ENCODE measurements at places on chromosomes 11 and 22.

- no peak for DNase-seq
These were observed 16.4 kb upstream of the MRGPRX2 start for GRCh38 chr11:19076744-19077589.

- peak; percentile 55 for DNase-seq
These were observed 38.5 kb upstream of the NAV2 start for GRCh38 chr11:19673924-19674729.

DNA sequence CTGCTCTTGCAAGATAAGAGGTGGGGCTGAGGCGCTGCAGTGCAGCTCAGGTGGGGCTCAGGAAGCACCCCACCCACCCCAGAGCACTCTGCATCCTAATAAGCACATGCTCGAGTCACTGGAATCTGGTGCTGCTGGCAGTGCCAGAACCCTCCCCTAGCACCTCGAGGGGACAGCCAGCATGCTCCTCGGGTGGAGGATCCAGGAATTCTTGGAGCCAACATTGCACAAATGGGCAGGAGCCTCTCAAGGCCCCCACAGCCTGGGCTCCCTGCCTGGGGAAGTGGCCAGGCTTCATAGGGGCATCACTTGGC lies 27.5 kb upstream of the CABP7 start:
- DNase-seq: no peak

GRCh38 chr11:91104237-91104636 lies 881.4 kb upstream of the CHORDC1 start:
- no peak for DNase-seq

DNA sequence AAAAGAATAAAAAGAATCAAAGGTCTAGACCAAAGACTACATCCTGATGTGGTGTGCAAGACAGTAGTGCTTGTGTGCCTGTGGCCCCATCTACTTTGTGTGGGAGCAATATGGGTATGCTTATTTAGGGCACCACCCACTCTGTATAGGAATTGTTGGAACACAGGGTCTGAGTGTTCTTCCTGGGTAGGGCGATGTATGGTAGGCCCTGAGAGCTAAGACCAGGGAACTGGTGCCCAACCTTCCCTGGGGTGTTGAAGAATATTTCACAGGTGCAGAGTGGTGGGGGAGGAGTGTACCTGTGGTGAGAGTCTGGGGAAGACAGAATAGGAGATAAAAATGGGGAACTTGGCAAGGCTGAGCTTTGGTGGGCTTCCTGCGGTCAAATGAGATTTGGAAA lies 41.9 kb downstream of the MICAL2 start:
- no peak for DNase-seq

DNA sequence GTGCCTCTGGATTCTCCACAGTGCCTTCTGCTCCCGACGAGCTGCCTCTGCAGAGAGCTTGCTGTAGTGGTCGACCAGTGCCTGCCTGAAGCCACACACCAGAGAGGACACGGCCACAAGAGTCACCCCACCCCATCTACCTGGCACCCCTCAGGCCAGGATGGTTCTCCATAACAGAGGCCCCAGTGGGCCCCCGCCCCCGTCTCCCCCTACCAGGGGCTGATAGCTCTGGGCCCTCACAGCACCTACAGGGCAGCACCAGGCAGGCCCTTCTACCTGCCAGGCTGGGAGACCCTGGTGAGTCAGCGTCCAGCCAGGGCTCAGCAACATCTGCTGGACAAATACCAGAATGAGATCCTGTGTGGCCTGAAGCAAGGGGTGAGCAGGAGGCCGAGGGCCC lies 21.7 kb downstream of the SELENOO start:
- no peak for DNase-seq

DNA sequence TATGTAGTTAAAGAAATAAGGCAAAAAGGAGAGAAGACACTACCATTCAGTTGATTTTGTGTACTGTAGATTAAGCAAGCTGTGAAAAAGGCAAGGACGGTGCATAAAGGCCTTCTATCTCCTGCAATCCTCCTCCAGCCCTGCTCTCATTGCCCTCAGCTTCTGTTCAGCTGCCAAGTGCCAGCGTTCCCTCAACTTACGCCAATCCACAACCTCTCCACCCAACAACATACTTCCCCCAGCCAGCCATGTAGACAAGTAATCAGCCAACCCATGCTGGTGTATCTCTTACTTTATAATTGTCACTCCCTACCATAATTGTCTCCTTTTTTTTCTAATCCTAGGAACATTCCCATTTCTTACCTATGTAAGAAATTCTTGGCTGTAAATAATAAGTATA lies 30.1 kb upstream of the ANO5 start:
- no peak for DNase-seq

GRCh38 chr11:134386945-134387344 lies 25.1 kb downstream of the B3GAT1 start:
- no peak for DNase-seq

DNA sequence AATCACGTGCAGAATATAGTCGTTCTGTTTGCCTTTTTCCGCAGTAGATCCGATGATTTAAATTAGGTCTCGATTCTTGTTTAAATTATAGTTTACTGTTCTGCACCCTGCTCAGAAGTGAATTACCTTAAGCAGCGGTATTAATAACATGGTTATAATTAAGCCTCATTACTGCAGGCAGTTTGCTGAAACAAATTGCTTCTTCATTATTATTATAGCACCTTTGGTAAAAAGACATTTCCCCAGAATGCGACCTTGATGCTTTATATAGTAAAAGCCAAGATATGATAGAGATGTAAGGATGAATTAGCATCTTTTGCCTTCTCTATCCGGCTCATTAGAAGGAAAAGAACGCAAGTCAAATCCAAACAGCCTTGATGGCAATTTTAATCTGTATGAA lies 625.2 kb upstream of the CADM1 start:
- DNase-seq: no peak

- DNase-seq: no peak
These were observed 29.5 kb downstream of the KCNQ1 start for GRCh38 chr11:2474059-2474901.

DNA sequence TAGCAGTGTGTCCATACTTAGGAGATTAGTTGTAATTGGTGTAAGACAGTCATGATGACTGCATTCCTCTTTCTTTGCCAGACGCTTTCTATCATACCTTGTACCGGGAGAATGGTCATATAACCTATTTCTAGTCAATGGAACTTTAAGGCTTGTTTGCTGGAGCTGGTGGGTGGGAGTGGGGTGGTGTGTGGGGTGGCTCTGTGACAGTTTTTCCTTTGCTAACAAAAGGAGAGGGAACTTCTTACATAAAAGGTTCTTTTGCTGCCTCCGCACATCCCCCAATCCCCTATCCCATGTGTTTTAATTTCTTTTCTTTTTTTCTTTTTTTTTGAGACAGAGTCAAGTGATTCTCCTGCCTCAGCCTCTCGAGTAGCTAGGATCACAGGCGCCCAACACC lies 9.8 kb upstream of the NUCB2 start:
- no peak for DNase-seq

- DNase-seq: peak; percentile 83
These were observed 19.7 kb downstream of the RAB30 start for GRCh38 chr11:83051760-83052671.

GRCh38 chr22:48333323-48333763 lies 1494.3 kb downstream of the BRD1 start:
- no peak for DNase-seq

- no peak for DNase-seq
These were observed 1378.0 kb downstream of the BRD1 start for GRCh38 chr22:48449466-48450187.

DNA sequence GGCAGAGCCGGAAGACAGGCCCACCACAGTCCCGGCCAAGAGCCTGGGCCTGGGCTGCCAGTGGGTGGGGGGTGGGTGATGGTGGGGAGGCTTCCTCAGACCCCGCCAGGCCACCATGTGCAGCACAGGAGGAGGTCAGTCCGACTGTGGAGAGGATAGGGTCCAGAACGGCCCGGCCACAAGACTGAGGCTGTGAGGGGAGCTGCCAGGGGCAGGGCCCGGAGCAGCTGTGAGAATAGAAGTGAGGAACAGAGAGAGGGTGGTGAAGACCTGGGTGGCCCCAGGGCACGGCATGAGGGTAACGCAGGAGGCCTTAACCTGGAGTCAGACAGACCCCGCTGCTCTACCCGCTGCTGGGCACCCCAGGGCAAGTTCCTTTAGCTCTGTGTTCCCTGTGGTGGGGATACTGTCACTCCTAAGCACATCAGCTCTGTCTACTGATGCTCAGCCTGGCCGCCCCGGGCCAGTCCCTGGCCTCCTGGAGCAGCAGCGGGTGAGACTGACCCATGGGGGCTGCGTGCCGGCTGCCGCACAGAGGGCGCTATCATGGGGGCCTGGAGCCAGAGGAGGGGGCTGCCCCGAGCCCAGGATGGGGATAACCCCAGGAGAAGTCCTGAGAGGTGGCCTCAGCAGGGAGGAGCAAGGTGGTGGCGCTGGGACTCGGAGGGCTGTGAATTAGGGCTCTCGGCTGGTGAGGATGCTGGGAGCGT lies 1.7 kb downstream of the FERMT3 start:
- no peak for DNase-seq

DNA sequence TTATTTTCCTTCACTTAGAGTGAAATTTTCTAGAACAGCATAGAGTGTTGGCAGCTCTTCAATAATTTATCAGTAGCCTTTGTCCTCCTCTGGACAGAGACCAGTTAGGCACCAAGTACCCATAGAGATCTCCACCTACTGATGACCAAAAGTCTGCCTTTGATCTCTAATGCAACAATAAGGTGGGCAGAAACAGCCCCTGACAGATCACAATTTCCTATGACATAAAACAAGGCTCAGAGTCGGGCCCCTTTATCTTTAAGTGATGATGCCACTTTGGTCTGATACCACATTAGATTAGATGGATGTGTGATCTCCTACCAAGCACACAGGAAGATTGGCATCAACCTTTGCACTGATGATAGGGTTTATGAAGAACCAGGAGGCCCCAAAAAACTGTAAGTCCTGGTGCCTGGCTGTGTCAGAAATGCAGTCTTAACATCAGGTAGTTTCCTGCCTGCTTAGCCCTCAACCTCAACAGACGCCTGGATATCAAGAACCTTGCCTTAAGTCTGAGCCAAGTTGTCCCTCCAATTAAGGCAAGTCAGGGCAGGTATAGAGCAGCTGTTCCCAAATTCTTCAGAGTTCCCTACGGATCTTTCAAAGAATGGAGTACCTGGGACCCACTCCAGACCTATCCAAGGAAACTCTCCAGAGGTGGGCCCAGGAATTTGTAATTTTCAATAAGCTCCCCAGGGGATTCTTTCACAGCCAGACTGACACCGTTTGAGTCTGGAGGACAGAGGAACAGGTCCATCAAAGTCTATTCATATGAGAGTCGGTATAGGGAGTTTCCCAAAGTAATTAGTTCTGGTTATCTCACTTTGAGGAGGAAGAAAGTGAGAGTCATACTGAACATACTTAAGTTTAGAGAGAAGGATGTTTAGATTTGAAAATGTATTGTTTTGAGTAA lies 30.6 kb upstream of the TMPRSS4 start:
- DNase-seq: no peak

DNA sequence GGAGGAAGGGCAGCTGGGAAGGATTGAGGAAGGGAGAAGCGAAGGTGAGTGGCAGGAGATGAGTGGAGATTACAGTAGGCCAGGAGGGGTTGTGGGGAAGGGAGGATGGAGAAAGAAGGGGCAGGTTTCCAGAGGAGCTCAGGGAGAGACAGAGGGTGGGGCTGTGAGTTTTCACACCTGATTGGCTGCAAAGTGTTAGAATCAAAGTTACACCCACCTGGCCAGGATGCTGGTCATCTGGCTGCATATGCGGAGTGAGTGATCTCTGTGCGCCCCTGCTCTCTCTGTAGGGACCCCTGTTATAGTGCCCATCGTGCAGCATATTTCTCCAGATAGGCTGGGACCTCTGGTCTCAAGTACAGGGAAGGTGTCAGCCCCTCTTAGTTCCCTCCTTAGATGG lies 18.3 kb downstream of the AMPD3 start:
- DNase-seq: no peak

DNA sequence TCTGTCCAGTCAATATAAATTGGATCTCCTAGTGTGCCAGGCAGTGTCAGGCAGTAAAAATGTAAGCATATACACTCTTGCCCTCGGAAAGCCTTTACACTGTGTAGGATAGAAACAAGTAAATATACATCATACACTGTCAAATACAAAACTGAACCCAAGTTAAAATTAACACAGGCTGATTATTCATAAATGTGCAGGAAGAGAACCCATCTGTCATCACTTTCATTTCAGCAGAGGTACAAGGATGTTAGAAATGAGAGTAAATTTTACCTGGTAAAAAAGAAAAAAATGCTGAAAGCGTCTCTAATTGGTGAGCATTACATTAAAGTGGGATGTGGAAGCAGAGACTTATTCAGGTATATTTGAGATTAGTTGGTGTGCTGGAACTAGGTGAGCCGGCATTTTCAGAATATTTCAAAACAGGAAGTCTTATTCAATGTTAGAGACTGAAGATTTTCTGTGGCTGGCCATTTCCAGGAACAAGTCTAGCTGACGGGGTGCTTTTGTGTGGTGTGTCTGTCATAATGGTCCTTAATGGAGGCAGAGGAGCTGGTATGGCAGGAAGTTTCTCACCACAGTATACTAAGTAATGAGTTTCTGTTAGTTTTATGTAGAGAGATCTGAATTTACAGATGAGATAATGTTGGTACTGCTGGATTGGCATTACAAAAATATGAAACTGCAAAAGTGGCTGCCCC lies 192.6 kb downstream of the CASP12 start:
- DNase-seq: peak; percentile 2

DNA sequence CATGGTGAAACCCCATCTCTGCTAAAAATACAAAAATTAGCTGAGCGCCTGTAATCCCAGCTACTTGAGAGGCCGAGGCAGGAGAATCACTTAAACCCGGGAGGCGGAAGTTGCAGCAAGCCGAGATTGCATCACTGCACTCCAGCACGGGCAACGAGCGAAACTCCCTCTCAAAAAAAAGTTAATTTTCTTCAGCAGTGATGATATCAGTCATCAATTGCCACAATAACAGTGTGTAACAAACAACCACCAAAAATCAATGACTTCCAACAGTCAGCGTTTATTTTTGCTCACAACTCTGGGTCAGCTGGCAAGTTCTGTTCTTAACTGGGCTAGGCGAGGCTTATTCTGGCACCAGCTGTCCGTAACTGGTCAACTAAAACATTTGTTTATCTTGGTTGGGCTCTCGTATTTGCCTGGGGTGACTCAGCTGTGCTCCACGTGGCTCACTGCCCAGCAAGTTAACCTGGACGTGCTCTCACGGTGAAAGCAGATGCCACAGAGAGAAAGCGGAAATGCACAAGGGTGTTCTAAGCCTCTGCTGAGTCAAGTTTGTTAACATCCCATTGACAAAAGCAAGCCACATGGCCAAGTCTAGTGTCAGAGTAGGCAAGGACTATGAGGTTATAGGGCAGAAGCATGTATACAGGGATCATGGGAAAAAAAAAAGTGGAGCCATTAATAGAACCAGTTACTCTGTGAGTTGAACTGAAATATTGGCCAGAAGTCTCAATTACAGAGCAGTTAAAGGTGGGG lies 52.1 kb downstream of the LHFPL7 start:
- DNase-seq: peak; percentile 96

Data from epithelial cell of prostate (primary cell).